ENCODE measurements at places on chromosomes 3 and 15. TPM values are rescaled to one million over a fixed set of nuclear protein-coding genes. Genes with fewer than 3 reads are reported as not detected.

DNA sequence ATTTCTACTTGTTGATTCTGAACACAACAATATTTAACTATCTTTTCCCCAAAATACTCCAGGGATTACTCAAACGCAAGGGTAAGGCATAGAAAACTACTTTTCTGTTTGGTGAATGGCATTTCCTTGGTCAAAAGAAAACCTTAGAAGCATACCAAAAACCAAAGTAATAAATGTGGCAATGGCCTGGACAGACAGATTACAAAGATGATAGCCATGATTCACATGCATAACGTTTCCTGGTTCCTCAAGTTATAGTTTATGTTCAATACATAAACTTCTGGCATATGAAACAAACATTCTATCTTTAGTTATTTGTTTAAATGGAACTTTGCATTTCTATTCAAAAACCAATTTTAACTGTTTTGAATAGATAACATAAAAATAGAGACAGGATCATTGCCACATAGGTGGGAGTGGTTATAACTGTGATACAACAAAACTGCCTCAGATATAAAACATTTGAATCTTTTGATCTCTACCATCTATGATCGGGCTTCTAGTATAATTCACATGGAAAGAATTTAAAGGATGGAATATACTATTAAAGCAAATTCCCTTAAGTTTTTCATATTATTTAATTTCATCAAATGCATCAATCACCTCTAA lies 32.1 kb downstream of the FOXP1 start:
- H3K27ac ChIP-seq, result no peak overlapping the region
- H3K4me1 ChIP-seq, result peaks cover 12% of the 10 kb centered on the region
- H3K4me3 ChIP-seq, result no peak overlapping the region
- DNase-seq, result no peak
- H3K27me3 ChIP-seq, result no peaks in the 10 kb centered on the region
- peaks cover 7% of the 10 kb centered on the region for H3K36me3 ChIP-seq

DNA sequence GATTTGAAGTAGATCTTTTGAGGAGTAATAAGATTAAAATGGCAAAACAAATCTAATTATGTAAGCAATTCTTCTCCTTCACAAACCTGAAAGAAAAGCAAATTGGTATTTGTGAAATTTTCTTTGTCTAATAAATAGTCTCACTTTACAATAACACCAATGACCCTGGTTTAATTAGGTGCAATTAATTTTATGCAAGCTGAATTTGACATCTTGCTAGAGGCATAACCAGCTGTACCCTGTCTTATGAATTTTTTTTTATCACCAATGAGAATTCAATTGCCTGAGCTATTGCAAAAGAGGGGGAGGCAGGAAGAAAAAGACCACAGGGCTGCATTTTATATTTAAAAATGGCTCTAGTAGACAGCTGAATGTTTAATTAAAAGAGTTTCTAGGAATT lies 113.5 kb upstream of the IL12A start:
- DNase-seq, result no peak
- no peak overlapping the region for H3K4me3 ChIP-seq
- no peaks in the 10 kb centered on the region for H3K27me3 ChIP-seq
- peaks cover 4% of the 10 kb centered on the region for H3K4me1 ChIP-seq

- DNase-seq, result no peak
- H3K4me3 ChIP-seq, result no peak overlapping the region
Measured at GRCh38 chr3:196241704-196242103, 25.4 kb downstream of the SLC51A start.

DNA sequence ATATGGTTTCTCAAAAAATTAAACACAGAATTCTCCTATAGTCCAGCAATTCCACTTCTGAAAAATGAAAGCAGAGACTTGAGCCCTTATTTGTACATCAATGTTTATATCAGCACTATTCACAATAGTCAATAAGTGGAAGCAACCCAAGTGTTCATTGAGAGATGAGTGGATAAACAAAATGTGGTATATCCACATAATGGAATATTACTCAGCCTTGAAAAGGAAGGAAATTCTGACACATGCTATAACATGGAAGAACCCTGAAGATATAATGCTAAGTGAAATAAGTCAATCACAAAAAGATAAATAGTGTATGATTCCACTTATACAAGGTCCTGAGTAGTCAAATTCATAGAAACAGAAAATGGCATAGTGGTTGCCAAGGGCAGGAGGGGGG lies 76.6 kb downstream of the MTHFS start:
- peaks cover 12% of the 10 kb centered on the region for H3K4me1 ChIP-seq
- no peaks in the 10 kb centered on the region for H3K27me3 ChIP-seq
- no peak overlapping the region for H3K27ac ChIP-seq
- H3K4me3 ChIP-seq, result no peak overlapping the region
- DNase-seq, result no peak
- peaks cover 3% of the 10 kb centered on the region for H3K36me3 ChIP-seq

DNA sequence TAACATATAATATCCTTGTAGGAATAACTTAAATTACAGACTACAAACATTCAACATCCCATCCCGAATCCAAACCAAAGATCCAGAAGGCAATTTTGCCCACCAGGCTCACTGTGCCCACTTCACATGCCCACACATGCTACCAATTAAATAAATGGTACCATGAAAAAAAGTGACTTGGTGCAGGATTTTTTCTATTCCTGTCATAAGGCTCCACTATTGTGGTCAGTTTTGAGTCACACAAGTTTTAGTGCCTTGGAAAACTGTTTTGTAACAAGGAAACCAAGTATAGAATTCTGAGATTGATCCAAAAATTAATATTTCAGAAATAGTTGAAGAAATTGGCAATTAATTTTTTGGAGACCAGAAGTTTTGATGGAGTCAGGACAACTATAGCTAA lies 470.1 kb upstream of the THBS1 start:
- no peaks in the 10 kb centered on the region for H3K27me3 ChIP-seq
- H3K27ac ChIP-seq, result no peak overlapping the region
- H3K4me3 ChIP-seq, result no peak overlapping the region
- H3K4me1 ChIP-seq, result no peaks in the 10 kb centered on the region

GRCh38 chr3:39180546-39181346 lies 11.6 kb downstream of the XIRP1 start:
- peaks cover 44% of the 10 kb centered on the region for H3K4me1 ChIP-seq
- H3K27ac ChIP-seq, result peak overlapping the region; percentile 92
- H3K27me3 ChIP-seq, result peaks cover 2% of the 10 kb centered on the region
- peak overlapping the region; percentile 94 for H3K4me3 ChIP-seq
- peak; percentile 93 for DNase-seq

- no peaks in the 10 kb centered on the region for H3K27me3 ChIP-seq
- no peaks in the 10 kb centered on the region for H3K36me3 ChIP-seq
- no peak overlapping the region for H3K4me3 ChIP-seq
- H3K4me1 ChIP-seq, result no peaks in the 10 kb centered on the region
Measured at GRCh38 chr3:103126115-103126514, 691.3 kb downstream of the ZPLD1 start.

DNA sequence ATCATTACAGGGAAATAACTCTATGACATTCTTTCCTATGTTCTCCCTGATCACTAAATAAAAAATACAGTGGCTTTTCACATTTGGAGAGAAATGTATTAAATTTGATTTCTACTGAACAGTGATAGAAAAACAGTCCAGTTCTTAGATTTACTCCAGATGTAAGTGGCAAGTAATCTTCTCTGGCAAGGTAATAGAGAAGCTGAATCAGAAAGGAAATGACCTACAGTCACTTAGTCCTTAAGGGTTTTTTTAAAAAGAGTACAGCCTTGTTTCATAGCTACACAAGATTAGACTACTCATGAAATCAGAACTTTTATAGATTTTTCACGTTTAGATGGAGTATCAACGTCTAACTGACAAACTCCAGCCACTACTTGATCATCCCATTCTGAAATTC lies 236.9 kb downstream of the CADPS start:
- H3K27ac ChIP-seq, result no peak overlapping the region
- H3K36me3 ChIP-seq, result no peaks in the 10 kb centered on the region
- DNase-seq, result no peak
- peaks cover 32% of the 10 kb centered on the region for H3K27me3 ChIP-seq
- peaks cover 7% of the 10 kb centered on the region for H3K4me1 ChIP-seq

DNA sequence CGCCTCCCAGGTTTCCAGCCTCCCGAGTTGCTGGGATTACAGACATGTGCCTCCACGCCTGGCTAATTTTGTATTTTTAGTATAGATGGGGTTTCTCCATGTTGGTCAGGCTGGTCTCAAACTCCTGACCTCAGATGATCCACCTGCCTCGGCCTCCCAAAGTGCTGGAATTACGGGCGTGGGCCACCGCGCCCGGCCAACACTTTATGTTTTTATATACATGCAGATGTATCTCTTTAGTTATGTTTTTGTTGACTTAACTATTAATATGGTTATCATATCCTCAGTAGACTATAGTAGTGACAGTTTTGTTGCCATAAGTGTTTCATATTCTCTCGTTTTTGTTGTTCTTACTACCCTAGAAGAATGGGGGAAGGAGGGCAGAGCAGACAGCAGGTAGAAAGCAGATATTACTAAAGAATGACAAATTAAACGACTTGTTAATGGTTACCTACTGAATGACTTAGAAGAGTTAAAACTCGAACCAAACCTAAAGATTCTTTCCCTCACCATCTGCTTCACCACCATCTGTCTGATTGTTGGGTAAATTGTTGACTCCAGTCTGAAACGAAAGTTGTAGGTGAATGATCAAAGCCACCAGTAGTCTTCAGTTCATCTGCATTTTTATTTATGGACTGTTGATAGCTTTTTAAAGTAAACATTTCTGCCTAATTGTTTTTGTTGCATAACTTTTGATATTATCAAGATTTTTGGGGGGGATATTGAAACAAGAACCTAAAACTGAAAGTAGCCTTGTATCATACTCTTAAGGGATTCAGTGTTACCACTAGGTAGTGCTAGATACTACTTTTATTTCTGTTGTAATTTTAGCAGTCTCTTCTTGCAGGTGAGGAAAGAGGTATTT lies 89.3 kb downstream of the RASA2 start:
- H3K4me3 ChIP-seq, result peak overlapping the region; percentile 29
- H3K27me3 ChIP-seq, result no peaks in the 10 kb centered on the region
- no peak for DNase-seq
- H3K4me1 ChIP-seq, result no peaks in the 10 kb centered on the region

- H3K4me3 ChIP-seq, result no peak overlapping the region
- H3K4me1 ChIP-seq, result peaks cover 19% of the 10 kb centered on the region
- H3K36me3 ChIP-seq, result no peaks in the 10 kb centered on the region
- no peak for DNase-seq
- peak overlapping the region; percentile 14 for H3K27ac ChIP-seq
Measured at GRCh38 chr3:133447750-133448477, 48.1 kb downstream of the BFSP2 start.

GRCh38 chr3:147872568-147872967 lies 463.4 kb downstream of the ZIC1 start:
- peaks cover 3% of the 10 kb centered on the region for H3K27me3 ChIP-seq
- peaks cover 10% of the 10 kb centered on the region for H3K4me1 ChIP-seq
- DNase-seq, result no peak
- no peaks in the 10 kb centered on the region for H3K36me3 ChIP-seq

DNA sequence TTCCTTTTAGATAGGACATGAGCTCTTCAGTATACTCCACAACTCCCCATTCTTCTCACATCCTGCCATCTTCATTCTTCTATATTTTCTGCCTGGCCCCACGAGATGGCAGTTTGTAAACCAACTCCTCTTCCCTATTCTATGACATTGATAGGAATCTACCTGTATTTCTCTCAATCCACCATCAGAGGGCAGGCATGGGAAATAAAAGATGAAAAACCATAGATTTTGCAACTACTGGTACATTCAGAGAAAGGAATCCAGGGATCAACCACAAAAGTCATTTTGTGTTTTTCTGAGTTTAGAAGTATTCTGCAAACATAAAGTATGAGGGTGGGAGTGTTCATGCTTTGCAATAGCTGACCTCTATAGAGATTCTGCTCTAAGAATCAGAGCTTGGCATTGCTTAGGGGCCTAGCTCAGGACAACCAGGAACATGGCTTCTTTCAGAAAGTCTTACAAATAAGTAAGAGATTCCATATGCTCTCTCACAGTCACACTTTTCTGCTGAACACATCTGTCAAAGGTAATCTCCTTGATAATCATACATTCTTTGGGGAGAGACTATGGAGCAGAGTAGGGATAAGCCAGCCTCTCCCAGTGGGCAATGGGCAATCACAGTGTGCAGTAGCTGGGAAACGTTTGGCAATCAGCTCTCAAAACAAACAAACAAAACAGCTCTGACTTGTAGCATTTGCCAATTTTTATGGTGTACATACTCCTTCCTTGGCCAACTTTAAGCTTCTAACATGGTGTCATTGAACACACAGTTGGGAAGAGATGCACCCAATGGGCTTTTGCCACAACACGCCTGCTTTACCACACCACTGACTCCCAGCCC lies 43.1 kb upstream of the SLC25A36 start:
- H3K27ac ChIP-seq, result no peak overlapping the region
- no peak for DNase-seq
- peaks cover 10% of the 10 kb centered on the region for H3K27me3 ChIP-seq

DNA sequence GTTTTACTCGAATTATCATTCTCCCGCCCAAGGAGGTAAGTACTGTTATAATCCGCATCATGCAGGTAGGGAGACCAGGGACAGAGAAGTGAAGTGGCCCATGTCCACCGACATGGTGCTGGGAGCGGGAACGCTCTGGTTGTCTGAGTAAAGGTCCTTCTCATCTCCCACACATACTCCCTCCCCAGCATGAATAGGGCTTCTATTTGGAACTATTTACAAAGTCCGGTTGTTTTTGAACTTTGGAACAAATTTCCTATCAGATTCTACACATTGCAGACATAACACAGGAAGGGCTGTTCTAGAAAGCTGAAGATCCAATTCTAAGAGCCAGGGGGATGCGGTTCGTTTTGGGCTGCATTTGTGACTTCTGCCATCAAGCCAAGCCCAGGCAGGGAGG lies 94.8 kb upstream of the TLE3 start:
- peaks cover 28% of the 10 kb centered on the region for H3K4me1 ChIP-seq
- no peak for DNase-seq
- H3K4me3 ChIP-seq, result no peak overlapping the region
- H3K36me3 ChIP-seq, result no peaks in the 10 kb centered on the region
- H3K27me3 ChIP-seq, result peaks cover 27% of the 10 kb centered on the region

DNA sequence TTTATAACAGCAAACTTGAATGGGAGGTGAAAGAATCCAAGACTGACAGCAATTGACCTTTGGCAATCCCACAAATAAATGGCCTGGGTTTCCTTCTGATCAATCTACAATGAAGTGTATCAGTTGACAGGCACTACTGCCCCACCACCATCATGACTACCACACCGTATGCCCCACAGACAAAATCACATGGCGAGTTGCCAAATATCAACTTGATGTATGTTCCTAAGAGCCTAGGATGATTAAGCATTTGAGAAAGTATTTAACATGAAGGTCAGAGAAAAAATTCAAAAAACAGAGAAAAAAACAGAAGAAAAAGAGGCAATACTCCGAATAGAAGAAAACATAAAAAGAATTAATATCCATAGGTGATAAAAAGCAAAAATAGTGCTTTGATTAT lies 215.9 kb upstream of the STAC start:
- DNase-seq, result no peak
- no peak overlapping the region for H3K27ac ChIP-seq
- H3K27me3 ChIP-seq, result peaks cover 36% of the 10 kb centered on the region
- no peak overlapping the region for H3K4me3 ChIP-seq

Gene GASK1A
- total RNA-seq, result 0.36 TPM

Gene TASOR
- 55.1 TPM for total RNA-seq

Gene NKIRAS1
- total RNA-seq, result 8.0 TPM

Gene NPAP1
- 0.12 TPM for total RNA-seq

Gene CCDC50
- 47.4 TPM for total RNA-seq

Gene SUMF1
- 49.6 TPM for total RNA-seq

Gene DTX3L
- 17.3 TPM for total RNA-seq

Gene NANOGP8
- total RNA-seq, result not detected

Data from type B pancreatic cell (in vitro differentiated cells).